ENCODE measurements at places on chromosomes 11 and 22.
A peak's percentile ranks its signal among the peaks of the same experiment; 100 is the strongest.

DNA sequence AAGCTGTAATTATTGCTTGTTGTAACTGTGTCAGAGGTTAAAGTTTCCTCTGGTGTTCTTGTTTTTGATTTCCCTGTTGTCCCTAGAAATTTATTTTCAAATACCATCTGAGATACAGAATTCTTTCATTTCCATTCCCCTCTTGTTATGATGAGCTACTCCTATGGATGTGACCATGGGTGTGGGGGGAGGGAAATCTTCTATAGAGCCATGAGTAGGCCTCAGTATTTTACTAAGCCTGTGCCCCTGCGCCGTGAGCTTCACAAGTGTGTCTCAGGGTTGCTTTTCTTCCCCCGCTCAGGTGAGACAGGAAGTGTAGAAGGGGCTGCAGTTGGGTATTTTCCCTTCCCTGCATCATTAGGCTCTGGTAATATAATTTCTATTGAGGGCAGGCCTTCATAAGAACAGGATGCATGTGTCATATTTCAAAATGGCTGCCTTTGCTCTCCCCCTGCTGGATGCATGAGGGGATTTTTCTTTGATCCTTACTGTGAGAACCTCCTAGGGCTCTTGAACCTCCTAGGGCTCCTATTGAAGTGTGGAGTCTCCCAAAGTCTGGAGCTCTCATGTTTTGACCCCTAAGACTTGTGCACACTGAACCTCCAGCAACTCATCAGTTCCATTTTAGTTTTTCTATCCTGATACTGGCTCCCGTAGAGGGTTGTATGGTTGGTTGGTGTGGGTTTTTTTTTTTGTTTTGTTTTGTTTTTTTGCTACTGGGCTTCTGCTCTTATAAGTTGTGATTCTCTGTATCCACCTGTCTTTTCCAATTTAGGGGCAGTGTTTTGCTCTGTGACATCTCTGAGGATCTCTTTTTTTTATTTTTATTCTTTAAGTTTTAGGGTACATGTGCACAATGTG is 658.2 kb downstream of the NTM start:
- no peak for DNase-seq

DNA sequence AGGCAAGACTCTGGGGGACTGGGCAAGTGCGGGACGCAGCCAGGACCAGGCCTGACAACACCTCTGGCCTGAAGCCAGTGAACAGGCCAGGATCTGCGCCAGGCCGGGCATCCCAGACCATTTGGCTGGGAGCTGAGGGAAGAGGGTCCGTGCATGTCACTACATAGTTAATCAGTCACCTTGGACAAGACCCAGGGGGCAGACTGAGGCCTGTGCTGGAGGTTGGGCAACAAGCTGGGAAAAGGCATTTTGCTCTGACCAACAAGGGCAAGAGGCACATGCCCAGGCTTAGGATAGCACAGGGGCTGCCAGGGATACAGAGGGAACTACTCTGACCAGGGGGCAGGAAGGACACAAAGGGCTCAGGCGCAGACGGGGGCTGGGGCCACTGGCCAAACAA is 7.0 kb upstream of the CHADL start:
- no peak for DNase-seq

DNA sequence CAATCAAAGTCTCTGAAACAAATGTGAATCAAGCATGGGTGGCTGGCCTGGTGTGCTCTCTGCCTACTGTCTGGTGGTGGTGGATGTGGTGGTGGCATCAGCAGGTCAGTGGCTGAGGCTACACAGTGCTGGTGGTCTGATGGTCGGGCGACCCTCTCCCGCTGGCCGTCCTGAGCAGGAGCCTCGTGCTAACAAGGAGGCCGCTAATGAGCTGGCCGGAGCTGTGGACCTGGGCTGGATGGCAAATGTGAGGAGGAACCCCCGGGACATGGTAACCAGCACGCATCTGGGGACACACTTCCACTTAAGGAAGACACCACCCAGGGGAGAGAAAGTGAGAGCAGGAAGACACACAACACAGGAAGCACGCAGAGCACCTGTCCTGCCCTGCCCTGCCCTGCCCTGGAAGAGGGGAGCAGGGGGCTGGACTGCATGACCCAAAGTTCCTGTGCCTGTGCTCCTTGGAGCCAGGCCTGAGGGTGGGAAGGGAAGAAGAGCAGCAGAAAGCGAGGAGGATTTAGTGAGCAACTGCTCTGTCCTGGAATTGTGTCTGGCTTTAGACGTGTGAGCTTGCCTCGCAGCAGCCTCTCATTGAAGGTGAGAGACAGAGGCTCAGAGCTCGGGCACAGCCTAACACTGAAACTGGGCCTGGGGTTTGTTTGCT is 23.7 kb downstream of the SLC37A2 start:
- no peak for DNase-seq

GRCh38 chr22:20829491-20830134 is 29.0 kb downstream of the PI4KA start:
- no peak for DNase-seq

- DNase-seq, result no peak
Measured at GRCh38 chr11:125157953-125158680, 6.4 kb upstream of the PKNOX2 start.

DNA sequence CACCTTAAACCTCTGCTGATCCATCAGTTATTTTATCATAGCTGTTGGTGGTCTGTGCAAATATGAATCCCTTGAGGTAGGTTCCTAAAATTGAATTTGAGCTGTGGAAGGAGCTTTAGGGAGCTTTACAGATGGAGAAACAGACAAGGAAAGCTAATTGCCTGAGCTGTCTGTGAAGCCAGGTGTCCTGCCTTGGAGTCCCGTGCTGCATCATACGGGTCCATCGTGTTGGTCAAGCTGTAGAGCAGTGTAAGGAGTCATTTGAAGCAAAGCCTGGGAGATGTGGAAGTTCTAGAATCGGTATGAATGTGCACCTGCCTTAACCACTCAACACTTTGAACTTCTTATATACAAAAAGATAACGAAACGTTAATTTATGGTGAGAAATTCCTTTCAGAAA is 1.0 kb downstream of the POLA2 start:
- no peak for DNase-seq

DNA sequence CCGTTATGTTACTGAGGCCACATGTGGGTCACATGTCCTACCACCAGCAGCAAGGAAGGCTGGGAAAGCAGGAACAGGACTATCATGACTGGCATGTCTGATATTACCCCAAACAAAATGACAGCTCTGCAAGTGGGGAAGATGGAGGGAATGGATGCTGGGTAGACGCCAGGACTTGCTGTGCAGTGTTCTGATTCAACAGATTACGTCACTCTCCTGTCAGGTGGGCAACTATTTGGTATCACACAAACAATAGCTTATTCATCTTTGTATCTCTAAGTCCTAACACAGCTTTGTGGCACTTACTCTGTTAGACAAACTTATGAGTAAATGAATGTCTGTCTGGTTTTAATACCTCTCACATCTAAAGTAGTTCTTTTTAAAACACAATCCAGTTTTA is 105.2 kb downstream of the SPON1 start:
- DNase-seq, result no peak

DNA sequence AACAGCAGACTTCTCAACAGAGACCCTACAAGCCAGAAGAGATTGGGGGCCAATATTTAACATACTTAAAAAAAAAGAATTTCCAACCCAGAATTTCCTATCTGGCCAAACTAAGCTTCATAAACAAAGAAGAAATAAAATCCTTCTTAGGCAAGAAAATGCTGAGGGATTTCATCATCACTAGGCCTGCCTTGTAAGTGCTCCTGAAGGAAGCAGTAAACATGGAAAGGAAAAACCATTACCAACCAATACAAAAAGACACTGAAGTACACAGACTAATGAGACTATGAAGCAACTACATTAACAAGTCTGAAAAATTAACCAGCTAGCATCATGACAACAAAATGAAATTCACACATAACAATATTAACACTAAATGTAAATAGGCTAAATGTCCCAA is 947.9 kb upstream of the CHORDC1 start:
- no peak for DNase-seq

DNA sequence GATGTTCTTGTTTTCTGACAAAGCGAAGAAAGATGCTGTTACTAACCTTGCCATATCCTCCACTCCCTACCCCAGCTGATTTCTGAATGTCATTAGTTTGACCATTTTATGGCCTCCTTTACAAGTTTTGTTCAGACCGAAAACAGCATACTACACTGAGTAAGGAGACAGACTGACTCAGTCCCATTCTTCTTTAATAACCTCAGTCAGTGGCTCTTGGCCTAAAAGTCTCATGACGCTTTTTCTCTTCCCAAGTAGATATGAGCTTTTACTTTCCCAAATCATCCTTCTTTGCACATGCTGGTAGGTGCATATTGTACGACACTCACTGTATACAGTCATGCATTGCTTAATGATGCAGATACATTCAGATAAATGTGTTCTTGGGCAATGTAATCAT is 8.0 kb upstream of the FIBIN start:
- DNase-seq, result no peak

DNA sequence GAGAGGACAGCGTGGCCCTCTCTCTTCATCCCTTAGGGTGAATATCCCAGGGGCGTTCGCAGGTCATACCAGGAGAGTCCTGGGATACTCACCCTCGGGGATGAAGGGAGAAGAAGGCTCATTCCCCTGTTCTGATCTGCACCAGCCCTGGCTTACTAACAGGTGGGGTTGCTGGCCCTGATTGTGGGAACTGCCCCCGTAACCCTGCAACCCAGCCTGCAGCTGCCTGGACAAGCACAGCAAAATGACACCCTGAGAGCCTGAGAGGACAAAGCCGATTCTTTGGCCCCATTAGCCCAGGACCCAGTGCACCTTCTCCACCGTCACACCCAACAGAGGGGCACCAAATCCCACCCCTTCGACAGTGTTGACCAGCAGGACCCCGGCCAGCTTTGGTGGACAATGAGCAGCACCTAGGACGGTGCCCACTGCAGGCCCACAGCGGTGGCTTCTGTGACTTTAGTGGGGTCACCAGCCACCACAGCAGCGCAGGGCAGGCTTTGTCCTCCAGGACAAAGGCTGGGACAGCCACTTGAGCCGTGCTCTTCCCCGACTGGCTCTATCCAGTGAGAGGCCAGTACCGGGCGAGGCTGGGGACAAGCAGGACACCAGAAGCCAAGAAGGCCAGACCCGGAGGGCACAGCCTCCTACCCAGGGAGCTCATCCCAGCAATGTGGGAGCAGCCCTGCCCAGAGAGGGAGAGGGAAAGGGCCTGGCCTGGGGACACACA is 98.5 kb upstream of the RTL6 start:
- DNase-seq, result no peak

GRCh38 chr11:115077740-115078139 is 399.4 kb downstream of the NXPE2 start:
- no peak for DNase-seq

- no peak for DNase-seq
Measured at GRCh38 chr11:70637949-70638583, 239.7 kb downstream of the CTTN start.

DNA sequence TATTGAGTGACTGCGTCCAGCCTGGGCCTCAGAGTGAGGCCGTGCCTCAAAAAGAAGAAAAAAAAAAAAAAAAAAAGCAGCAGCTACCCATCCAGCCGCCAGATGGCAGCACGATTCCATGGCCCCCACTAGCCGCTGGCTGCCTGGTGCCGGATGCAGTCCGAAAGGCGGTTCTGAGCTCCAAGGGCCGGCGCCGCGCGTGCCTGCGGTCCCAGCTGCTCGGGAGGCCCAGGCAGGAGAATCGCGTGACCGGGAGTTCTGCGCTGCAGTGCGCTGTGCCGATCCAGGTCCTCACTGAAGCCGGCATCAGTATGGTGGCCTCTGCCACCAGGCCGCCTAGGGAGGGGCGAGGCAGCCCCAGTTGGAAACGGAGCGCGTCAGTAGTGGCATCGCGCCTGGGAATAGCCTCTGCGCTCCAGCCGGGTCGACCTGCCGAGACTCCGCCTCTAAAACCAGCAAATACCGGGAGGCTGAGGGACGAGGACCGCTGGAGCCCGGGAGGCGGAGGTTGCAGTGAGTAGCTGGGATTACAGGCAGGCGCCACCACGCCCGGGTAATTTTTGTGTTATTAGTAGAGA is 19.3 kb downstream of the SCARF2 start:
- peak; percentile 79 for DNase-seq

DNA sequence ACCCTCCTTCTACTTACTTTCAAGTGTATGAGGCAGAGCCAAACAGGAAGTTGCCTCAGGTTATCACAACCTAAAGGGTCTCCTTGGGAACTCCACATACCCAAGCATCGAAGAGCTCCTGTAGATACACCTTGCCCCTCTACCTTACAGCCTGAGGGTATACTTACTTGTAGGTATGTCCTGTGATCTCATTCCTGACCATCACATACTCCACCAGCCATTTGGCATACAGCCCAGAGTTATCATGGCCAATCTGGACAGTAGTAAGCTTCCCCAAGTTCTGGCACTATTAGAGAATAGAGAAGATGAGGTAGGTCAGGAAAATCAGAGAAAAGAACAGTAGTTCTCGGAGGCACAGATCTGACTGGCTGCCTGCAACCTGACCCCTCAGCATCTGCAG is 53.4 kb upstream of the SCUBE2 start:
- DNase-seq, result no peak

- no peak for DNase-seq
Measured at GRCh38 chr11:23836981-23837380, 659.9 kb upstream of the LUZP2 start.

- no peak for DNase-seq
Measured at GRCh38 chr22:33332538-33332937, 274.4 kb upstream of the SYN3 start.
